HT-29 (cell line): ENCODE measurements at places on chromosomes 1 and 21.

DNA sequence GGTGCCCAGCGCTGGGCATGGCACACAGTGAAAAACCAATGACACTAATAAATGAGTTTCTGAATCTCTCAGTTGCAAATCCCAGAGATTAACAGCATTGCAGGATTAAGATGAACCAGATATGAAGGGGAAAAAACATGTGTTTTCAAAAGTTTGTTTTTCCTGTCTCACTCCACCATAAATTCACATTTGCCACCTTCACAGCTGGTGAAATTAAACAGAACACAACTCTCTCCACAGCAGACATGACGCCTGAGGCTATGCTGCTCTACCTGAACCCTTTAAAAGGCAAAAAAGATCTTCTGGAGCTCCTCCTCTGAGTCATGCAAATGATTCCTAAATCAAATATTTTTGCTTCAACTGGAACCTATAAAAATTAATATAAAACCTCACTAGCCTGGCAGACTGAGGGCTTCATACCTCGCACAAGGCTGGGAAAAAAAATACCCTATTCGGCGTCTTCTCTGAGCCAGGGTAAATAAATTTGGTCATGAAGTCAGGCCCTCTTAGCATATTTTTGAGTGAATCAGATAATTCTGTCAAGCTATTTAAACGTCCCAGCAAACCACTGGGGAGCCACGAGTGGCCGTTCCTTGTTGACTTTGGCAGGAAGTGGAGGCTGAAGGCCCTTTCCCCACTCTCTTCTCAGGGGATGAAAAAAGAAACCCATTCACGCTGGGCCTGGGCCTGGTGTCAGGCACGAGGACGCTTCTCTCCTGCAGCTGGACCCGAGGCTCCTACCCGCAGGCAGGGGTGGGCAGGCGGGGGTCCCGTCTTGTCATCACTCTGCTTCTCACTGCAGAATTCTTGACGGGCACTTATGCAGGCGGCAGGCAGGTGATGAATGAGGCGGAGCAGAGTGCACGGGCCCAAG, 53.0 kb downstream of the DMRTB1 start:
- no peak for DNase-seq

DNA sequence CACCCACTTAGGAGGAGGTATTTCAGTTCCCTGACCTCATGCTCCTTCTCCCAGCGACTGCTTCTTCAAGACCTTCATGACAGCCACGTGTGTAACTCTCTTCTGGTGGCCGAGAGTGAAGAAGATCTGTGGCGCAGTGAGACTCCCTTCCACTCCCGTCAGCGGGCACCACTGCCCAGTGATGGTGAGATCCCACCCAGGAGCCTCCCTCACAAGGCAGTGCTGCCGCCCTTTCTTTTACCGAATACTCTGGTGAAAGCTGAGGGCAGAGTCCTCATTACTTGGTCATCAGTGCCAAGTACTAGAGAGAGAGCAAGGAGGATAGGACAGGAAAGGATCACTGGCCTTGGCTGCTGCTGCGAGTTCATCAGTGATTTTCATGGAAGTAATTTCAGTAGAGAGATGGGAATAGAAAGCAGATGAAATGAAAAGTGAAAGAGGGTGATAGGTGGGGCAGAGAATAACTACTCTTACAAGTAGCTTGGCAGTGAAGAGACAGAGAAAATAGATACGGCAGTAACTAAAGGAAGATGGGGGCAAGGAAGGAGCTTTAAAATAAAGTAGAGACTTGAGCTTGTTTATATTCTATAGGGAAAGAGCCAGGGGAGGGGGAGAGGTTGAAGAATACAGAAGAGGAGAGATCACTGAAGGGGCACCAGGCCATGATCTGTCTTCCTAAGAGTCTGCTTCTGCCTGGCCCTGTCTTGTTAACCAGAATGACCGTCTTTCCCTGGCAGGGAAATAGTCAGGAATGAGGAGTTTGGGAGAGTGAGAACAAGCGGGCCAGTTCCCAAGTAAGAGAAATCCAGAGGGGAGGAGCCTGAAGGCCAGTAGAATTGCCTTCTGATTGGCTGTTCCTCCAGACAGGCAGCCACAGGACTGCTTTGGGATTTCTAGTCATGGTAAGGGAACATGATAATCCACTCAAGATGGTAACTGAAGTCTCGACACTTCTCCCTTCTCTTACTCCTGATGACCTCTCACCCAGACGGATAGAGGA, 18.3 kb downstream of the HYI start:
- DNase-seq, result no peak

DNA sequence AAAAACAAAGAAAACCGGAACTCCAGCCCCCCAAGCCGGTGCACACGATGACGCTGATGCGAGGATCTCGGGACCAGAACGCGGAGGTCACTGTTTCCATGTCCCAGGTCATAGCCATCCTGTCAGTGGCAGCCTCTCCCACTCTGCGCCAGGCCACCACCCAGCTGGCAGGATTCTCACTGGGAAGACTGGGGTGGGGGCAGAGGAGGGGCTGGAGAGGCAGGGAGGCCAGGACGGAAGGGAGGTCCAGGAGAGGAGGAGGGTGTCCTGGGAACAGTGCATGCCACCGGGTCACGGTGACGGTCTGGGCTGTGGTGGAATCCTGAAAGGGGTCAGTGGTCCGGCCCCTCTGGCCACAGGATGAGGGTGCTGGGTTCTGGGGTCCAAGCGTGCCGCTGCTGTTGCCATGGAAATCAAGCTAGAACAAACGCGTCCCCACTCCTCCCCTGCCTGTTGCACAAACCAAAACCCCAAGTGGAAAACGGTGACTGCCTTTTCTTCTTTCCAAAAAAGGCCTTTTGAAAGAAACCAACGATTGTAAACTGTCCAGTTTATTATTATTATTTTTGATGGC, 26.1 kb downstream of the MRPL37 start:
- no peak for DNase-seq

DNA sequence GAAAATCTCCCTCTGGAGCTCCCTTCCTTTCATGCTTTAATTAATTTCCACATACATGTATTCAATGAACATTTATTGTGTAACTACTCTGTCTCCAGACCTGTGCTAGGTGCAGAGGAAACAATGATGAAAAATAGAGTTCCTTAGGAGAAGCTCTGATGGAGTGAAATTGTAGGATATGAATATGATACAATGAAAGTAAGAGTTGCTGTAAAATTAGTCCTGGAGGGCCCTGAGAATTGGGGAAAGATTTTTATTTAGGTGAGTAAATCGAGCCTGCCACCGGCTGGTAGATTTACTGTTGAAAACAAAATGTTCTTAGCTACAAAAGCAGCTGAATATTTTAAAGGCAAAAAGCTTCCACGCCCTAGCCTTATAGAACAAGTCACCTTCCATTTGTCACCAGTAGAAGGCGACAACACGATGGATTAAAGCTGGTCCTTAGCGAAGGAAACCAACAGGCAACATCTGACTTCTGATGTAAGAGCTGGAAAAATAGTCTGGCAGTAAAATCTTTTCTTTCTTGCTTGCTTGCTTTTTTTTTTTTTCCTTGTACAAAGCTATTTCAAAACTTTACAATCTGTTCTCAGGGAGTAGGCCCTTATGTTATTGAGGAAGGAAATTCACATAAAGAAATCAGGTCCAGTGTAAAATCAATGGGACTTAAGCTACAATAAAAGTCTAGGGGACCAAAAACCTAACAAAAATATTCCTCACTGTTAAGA, 82.0 kb upstream of the ROR1 start:
- DNase-seq, result peak; percentile 86

GRCh38 chr21:21897275-21897883, 899.2 kb downstream of the NCAM2 start:
- DNase-seq, result no peak

DNA sequence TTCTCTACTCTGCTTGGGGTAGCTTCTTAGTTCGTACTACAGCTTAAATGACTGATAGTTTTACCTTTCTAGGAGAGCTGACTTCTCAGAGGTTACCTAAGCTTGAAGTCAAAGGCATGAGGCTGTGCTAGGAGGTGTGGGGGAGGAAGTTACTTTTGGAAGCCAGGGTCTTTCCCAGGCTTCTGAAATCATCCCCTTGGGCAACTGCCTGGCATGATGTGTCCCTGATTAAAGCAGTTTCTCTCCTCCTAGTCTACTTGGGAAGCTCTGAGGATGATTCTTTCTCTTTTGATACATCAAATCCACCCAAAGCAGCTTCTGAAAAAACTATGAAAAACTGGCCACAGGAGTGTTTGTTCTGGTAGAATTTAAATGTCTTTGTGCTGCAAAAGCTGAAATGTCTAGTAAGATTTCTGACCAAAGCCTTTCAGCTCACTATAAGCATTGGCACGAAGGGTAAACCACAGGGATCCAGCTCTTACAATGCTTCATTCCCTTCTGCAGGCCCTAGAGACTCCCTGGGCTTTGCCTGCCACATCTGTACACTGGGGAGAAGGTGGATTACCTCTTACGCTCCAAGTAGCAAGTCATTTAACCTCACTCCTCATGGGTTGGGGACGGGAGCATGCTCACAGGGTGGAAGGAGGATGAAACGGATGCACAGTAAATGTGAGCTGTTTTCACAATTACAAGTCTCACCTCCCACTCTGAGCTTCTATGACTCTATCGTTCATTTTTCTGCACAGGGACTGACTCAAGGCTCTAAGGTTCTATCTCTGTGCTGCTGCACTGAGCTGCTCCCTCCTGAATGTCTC, 59.6 kb downstream of the RUNX1 start:
- no peak for DNase-seq

DNA sequence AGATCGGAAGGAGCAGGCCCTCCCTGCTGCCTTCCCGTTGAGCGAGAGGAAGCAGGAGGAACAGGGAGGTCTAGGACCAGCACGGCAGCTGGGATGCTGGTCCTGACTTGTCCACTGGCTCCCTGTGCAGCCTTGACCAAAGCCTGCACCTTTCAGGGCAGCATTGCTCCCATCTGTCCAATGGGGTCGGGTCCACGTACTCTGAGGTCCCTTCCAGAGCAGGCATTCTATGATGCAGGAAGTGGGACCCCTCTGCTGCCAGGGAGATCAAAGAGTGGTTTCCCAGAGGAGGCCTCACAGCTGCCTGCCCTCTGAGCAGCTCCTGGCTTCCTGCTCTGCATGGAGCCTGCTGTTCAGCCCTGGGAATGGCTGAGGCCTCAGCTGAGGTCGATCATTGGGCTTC, 21.7 kb upstream of the ZNF362 start:
- DNase-seq, result no peak

DNA sequence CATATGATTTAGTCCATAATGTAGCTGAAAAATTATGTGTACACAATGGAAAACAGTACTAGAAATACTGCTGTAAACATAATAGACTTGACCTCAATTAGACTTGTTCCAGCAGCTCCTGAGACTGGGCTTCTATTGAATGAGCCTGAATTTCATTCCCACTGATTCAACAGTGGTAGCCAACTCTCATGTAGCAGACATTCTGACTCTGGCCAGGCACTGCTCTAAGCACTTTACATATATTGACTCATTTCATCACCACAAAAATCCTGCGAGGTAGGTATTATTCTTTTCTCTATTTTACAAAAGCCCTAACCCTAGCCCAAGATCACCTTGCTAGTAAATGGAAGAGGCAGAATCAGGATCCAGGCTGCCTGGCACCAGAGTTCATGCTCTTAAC, 12.8 kb upstream of the CTSS start:
- DNase-seq, result no peak
